ENCODE measurements at places on chromosomes 5 and 9.

- no peak for DNase-seq
Observed at GRCh38 chr9:18705796-18706392, 231.9 kb downstream of the ADAMTSL1 start.

DNA sequence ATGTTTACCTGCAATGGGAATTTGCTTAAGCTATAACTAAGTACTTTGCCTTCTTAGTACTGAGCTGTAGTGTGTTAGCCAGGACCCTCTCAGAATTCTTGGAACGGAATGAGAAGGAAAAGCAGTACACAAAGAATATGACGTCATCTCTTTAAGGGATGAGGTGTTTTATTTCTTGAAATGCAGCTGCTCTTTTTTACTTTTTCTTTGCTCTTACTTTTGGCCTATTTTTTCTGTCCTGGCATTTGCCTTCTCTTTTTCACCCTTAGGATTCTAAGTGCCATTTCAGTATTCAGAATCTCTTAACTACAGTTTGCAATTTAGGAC, 10.1 kb downstream of the KIF2A start:
- no peak for DNase-seq

DNA sequence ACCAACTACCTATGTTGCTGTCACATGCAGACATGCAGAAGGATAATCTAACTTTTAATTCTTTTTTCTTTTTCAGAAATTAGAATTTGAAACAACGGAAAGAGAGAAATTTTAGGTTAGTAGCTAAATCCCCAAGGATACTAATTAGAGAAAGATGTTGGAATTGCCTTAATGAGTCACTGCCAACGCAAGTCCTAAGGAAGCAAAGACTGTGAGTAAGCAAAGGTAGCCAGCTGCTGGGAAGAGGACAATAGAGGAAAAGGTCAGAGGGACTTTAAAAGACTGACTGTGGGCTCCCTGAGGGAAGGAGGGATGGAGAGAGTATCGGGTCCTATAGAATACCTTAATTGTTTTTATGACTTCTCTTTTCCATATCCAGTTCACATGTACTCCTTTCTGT, 461.9 kb upstream of the PAPPA start:
- DNase-seq: no peak

- no peak for DNase-seq
Observed at GRCh38 chr9:85172001-85172978, 502.8 kb downstream of the NTRK2 start.

DNA sequence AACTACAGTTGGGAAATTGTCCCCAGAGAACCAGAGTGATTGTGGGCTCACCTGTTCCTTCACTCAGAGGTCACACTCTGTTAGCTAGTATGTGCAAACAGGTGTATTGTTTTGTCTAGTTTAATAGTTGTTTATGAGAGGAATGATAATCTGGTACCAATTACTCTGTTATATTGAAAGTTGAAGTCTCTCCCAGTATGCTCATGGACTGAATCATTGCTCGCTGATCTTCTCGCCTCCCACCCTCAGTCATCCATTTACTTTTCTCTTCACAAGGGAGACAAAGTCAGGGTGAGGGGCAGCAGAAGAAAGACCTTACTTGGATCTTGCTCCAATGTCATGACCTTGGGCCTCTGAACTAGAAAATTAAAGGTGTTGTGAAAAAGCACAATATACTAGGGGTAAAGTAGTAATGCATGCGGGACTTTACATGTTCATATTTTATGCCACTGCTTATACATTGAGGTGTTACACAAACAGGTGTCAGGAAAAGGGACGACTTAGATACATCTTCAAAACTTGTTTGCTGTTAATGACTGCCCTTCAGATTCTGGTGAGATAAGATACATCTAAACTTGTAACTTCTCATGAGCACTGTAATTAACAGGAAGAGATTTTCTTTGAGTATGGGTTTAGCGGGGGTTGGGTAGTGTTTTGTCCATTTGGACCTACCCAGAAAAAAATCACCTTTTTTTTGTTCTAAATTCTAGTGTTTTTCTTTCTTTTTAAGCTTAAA, 36.9 kb downstream of the LNPEP start:
- DNase-seq: no peak

- DNase-seq: no peak
Observed at GRCh38 chr9:14219850-14220249, 94.1 kb downstream of the NFIB start.

GRCh38 chr9:27193886-27194285, 84.9 kb downstream of the TEK start:
- DNase-seq: no peak

DNA sequence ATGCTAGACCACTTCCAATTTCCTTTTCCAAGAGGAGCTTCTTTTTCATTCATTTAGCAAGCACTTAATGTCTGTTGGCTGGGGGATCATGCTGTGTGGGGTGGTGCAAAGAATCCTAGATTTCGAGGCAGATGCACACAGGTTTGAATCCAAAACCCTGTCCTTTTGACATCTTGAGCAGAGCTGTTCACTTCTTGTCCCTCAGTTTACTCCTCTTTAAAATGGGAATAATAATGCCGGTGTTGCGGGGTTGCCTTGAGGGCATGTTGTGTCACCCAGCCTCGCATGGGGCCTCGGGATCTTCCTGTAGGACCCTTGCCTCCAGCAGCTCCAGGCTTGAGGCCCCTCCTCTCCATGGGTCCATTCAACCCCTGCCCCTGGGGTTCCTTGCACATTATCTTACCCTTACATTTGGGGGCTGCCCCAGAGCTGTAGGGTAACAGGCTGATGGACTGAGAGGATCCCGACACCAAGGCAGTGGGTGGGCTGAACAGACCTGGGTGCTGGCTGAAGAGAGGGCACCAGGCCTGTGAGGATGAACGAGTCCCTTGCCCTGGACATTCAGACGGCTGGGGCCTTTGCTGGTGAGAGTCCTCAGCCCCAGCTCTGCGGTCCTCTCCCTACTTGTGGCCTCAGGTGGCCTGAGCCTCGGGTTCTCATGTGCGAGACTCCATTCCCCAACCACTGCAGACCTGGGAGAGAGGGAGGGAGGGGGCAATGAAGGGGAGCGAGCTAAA, 145.8 kb downstream of the BARX1 start:
- DNase-seq: no peak

GRCh38 chr9:98201102-98201501, 8.7 kb upstream of the CORO2A start:
- DNase-seq: no peak

DNA sequence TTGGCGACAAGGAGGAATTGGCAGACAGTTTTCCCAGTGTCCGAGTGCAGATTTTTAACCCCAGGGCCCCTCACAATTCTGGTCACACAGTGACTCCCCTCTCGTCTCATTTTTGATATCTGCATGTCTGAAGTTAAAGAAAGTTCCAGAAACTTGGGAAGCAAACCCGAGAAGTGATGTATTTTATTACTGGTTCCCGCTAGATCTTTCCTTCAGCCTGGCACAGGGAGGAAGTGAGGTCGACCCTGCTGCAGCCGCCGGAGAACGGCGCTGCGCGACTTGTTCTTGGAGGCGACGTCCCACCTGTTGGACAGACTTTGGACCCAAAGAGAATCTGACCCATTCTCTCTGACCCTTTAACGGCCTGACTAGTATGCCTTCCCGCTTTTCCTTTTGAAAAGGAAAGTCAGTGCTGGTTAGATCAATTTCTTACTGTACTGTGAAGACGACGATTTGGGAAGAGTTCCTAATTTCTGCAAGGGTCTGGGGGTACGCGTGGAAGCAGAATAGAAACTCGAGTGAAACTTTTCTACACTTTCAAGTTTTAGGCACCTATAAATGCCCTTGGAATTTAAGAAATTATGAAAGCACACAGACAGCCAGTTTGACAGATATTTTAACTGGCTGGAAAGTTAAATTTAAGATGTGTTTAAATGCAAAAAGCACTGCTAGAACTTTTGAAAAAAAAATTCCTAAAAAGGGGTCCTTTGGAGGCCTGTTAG, 744 bp downstream of the OTULIN start:
- no peak for DNase-seq

DNA sequence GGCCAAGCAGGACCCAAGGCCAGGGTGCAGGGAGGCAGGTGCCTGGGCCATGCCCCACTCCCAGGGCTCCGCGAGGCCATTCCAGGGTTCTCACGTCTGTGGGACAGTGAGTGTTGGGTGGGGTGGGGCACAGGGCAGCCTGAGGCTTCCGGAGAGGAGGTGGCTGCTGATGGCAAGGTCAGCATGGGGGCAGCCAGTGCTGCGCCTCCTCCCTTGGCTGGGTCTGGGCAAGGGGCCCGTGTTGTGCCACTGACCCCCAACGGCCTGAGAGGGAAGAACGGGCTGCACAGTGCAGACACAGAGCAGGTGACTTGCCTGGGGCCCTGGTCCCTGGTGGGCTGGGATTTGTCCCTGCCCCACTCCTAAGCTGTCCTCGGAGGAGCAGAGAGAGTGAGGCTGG, 82.1 kb downstream of the RXRA start:
- no peak for DNase-seq

DNA sequence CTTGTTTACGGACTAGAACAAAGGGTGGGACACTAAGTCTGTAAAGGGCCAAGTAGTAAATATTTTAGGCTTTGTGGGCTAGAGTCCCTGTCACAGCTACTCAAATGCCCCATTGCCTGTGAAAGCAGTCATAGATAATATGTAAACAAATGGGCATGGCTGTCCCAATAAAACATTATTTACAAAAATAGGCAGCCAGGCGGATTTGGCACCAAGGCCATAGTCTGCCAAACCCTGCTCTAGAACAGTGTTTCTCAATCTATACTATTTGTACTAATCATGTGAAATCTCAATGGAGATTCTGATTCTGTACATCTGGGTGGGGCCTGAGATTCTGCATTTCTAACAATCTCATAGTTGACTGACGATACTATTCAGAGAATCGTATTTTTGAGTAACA, 92.0 kb downstream of the RFX3 start:
- DNase-seq: no peak

DNA sequence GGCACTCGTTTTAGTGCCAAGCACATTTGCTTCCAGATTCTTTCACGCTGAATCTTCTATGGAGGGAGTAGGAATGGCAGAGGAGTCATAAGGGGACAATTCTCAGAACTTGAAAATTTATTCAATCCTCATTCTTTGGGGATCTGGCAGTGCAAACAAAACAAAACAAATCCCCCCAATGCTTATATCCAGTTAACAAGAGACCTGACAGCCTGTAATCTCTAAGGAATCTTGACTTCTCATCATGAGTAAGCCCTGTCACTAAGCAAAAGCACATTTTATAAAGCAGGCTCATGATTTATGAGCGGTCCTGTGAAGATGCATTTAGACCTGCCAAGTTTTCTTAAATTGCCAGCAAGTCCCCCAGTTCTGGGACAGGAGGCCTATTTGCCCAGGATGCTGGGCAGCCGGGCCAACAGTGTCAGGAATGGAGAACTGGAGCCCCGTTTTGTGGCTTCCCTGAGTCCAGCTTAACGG, 513.9 kb downstream of the CTNND2 start:
- peak; percentile 8 for DNase-seq

GRCh38 chr9:111144741-111145140, 106.5 kb upstream of the LPAR1 start:
- DNase-seq: no peak

DNA sequence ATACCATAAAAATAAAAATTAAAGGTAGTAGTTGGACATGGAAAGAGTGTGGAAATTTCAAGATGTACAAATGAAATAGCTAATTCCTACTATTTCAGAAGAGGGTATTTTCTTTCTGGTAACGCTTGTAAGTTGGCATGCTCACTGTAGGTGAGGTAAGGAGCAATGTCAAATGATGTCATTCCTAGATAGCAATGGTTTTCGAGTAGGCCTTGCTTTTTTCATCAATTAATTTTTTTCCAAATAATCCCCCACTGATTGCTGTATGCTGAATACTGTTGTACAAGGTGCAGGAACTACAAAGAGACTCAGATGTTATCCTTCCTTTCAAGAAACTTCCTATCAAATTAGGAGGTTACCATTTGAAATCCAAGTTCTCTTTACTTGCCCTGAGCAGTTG, 928 bp upstream of the SELENOP start:
- DNase-seq: no peak

DNA sequence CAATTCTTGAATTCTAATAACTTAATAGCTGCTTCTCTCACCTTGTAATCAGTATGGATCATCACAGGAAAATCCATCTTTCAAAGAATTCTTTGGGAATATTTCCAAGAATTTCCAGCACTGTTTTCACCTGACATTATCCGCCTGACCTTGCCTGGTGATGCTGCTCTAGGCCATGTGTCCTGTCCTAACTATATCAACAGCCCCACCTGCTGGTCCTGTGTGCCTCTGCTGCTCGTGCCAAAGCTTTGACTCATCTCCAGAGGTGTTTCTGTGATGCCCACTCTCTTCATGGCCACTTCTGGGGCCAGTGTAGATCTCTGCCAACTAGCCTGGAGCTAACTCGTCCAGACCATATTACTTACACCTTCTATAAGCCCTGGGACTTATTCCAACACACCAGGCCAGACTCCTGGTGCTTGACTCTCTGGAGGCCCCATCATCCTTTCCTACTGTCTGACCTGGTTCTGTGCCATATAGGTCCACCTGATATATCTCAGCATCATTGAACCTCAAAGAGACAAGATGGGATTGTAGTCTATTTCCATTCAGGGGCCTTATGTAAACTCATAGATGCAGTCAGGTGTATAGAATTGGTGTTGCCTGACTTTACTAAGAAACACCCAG, 67.5 kb upstream of the CKMT2 start:
- DNase-seq: no peak

- no peak for DNase-seq
Observed at GRCh38 chr5:115510145-115510645, 34.4 kb downstream of the FEM1C start.

GRCh38 chr5:151255621-151256286, 2.8 kb downstream of the GM2A start:
- DNase-seq: no peak

GRCh38 chr5:72441862-72442540, 65.2 kb downstream of the ZNF366 start:
- DNase-seq: no peak

DNA sequence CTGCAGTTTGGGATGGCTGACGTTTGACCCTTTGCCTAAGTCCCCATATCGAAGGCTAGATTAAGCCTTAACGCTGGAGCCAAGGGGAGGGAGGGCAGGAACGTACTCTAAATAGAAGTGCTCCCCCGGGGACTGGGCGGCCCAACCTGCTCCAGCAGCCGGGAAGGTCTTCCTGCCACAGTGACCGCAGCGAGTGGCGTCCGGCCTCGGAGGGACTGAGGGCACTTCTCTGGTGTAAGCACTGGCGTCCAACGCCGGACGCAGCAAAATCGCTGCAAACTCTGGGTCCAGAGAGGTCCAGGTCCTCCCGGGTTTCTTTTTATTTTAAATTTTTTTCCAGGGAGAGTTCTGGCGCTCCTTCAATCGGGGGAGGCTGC, 505 bp upstream of the ACER2 start:
- DNase-seq: no peak

GRCh38 chr9:129558551-129559505, 62.1 kb downstream of the C9orf50 start:
- no peak for DNase-seq

Data from retinal pigment epithelial cell (primary cell).